ENCODE measurements at places on chromosomes 3 and 15.

DNA sequence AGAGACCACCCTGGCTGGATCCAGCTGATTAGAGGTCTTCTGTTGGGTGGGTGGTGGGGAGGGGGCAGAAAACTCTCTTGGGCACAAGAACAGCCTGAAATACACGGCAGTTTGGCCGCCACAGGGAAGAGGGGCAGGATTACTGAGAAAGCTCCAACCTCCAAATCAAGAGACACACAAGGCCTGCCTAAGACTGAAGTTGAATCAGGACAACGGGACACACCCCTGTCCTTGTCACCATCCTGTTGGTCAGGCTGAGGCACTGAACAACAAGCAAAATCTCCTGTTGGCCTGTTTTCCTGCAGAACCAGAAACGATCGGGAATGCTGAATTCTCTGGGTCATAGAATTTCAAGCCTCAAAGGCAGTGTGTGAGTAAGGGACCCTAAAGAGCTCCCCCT is 247.8 kb downstream of the FAM43A start:
- no peak for DNase-seq

DNA sequence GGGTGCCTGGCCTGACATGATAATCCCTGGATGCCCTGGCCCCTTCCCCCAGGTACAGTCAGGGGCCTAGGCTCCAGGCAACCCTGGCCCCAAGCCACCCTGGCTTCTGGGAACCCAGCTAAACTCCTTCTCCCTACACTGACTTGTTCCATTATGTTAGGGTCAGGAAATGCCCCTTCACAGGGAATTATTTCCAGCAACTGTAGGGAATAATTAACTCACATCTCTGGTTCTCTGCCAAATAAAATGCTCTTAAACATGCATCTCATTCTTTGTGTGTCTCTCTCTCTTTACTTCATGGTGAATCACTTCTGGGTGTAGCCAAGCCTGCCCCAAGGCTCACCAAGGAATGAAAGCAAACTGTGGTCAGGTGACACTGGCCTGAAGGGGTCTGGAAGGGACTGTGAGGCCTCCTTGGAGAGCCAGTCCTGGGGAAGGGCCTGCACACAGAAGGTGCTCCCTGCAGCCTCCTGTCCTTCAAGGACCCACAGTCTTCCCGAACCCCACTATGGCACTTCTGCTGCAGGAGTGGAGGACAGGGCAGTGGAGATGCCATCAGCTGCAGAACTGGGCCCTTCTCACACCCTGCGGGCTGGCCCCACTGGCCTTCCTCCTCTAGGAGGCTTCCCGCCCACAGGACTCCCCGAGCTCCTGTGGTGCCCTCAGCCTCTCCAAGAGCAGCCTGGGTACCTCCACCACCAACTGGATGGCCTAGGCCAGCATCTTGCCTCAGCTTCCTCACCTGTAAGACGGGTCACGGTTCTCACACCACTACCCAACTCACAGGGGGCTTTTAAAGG is 17.6 kb downstream of the TKT start:
- DNase-seq, result no peak

DNA sequence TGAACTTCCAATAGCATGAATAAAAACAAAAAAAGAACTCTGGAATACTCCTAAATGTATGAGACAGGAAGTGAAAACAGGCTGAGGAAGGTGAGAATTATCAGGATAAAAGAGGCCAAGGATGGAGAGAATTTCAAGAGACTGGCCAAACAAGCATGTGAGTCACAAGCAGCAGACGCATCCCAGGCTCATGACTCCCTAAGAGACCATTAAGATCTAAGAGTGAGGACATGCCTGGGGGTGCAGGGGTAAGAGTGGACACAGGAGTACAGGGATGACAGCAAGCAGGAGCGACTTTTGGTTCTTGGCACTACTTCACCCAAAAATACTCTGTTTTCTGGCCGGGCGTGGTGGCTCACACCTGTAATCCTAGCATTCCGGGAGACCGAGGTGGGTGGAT is 7.1 kb downstream of the SCAMP2 start:
- DNase-seq, result no peak

- DNase-seq, result no peak
Measured at GRCh38 chr3:100647657-100648056, 38.3 kb downstream of the ADGRG7 start.

GRCh38 chr15:72850833-72851232 is 67.3 kb upstream of the ADPGK start:
- no peak for DNase-seq

DNA sequence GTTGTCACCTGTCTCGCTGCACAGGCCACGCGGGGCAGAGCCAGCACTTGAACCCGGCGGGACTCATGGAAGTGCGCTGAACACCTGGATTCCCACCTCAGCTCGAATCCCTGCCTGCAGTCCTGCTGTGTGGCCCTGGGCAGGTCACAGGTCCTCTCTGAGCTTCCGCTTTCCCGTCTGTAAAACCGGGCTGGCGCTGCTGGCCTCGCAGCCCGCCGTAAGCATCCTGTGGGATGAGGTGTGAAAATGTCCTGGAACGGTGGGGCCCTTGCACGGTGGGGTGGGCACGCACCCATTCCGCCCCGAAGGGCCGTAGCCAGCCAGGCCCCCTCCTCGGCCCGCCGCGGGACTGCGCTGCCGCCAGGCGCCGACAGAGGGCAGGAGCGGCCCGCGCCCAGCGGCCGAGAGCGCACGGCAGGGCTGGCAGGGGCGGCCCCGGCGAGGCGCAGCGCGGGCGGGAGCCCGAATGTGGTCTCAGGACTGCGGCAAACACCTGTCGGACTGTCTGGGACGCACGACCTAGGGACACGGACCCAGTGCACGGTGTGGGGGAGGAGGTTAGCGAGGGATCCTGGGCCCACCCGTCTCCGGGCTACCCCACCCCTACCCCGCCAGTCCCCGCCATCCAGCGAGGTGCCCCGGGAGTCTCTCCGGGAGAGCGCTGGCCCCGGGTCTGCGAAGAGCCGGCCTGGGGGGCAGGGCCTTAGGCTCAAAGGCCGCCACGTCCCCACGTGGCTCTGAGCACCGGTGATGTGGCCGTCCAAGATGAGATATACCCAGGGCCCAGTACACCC is 40.4 kb downstream of the DNAJB8 start:
- peak; percentile 99 for DNase-seq

DNA sequence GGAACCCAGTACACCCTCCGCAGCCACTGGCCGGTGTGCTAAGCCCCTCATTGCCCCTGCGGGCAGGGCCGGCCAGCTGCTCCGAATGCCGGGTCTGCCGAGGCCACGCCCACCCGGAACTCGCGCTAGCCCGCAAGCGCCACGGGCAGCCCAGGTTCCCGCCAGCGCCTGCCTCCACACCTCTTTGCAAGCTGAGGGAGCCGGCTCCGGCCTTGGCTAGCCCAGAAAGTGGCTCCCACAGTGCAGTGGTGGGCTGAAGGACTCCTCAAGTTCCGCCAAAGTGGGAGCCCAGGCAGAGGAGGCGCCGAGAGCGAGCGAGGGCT is 81.4 kb upstream of the BCHE start:
- no peak for DNase-seq

DNA sequence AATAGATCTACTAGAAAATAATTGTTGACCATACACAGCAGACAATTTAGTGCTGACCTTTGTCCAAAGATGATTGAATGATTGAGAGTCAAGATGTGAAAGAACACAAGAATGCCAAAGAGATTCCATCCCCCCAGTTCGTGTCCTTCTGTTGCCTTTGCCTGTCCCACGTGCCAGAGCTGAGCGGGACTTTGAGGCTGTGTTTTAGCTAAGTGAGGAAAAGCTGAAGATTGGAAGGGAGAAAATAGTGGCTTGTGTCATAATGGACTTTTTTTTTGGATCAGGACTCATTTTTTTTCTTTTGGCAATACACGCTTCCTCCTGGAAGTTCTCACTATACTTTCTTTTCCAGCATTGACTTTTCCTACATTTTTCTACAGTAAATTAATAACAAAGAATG is 206.6 kb upstream of the MDFIC2 start:
- no peak for DNase-seq

All from GM12891 (cell line).